ENCODE measurements at places on chromosomes 1 and 21.

GRCh38 chr1:107830526-107830925 is 134.5 kb downstream of the VAV3 start:
- no peak for DNase-seq

- DNase-seq, result no peak
Measured at GRCh38 chr1:107474877-107475612, 334.2 kb downstream of the NTNG1 start.

- no peak for DNase-seq
Measured at GRCh38 chr1:101820071-101820470, 176.7 kb downstream of the OLFM3 start.

DNA sequence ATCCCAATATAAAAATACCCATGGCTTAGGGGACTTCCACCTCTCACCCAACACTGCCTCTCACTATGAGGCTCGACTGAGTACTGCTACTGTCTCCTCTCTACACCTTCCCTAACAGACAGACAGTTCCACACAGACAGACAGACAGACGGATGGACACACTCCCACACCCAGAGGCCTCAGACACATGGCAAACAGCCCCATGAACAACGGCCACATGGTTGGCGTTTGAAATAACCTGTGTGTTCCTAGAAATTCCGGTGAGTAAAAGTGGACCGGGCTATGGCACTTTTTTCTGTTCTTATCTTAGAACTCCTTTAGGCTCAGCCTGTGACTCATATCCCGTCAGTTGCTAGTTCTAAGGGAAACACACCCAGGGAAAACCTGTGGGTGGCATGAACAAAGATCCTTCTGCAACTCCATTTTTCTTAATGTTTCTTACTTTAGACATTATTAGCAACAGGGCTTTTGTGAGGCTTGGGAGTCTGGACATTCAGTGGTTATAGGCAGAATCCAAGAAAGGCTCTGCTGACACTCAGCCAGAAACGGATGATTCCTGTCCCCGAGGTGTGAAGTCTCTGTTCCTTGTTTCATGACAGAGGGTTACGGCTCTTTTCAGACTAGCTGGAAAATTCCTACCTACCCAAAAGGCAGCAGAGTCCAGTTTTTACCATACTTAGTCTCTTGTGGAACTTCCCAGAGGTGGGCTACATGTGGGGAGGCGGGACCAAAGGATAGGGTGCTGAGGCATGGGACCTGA is 90.5 kb upstream of the TLR5 start:
- DNase-seq, result no peak

GRCh38 chr1:227937031-227937837 is 10.5 kb downstream of the WNT9A start:
- no peak for DNase-seq

DNA sequence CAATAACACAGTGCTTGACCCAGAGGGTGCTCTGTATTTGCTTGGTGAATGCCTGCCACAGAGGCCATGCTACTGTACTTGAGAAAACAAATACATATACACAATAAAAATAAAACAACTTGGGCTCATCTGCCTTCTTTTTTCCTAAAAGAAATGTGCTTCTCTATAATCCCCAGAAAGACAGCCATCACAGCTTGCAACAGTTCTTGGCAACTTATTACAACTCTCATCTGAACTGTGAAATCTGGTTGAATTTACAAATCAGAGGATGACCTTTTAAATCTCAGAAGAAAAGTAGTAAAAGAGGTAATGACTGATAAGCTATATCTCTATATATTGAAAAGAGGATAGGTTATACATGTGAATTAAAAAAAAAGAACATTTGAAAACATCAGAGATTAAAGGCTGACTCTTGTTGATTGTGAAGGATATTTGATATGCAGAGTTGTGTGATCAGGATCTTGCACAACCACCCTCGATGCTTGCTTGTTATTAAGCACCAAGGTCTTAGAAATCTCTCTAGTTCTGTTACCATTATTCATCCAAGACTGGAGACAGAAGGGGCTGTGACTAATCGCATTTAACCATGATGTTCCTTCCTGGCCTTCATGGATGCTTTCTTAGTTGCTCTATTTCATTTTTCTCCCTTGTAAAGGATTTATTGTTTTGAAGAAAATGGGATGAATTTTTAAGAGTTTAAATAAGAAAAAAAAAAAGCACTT is 213.4 kb downstream of the APP start:
- DNase-seq, result no peak

DNA sequence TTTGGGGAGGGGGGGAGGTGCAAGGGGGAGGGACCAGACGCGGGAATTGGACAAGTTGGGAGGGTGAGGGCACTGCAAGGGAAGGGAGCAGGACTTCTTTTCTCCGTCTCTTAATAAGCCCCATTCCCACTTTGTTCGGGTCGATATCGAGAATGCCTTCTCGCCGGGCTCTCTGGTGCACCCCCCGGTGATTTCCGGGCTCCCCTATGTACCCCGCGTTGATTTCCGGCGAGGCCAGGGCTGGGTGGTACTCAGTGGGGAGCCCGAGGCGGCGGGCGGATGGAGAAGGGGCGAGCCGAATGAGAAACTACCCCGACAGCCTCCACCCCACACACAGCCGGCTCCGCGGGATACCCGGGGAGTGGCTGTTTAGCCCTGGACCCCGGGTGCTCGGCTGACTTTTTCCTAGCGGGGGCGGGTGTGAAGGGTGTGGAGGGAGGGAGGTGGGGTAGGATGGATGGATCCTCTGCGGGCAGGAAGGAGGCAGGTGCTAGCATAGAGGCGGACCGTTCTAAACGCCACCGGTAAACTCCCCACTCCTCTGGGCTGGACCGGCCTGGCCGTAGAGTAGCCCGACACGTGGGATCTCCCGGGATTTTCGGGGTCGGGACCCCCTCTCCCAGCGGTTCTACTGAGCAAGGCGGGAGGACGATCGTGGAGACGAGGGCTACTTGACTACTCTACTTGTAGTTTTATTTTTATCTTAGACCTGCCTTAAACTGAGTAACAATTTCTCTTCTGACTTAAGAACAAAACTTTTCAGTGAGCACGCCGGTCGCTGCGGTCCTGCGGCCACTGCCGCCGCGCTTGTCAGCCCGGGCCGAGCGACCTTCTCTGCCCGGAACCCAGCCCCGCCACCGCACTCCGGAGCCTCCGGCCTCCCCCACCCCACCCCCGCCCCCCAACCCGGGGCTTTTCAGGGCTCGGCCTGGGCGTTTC is 1.0 kb downstream of the RNF220 start:
- peak; percentile 20 for DNase-seq
